Cerebellar cortex (tissue), 1 donor: ENCODE measurements at places on chromosomes 6 and 20.

GRCh38 chr6:146917182-146917581, 287.0 kb upstream of the STXBP5 start:
- DNase-seq = no peak

DNA sequence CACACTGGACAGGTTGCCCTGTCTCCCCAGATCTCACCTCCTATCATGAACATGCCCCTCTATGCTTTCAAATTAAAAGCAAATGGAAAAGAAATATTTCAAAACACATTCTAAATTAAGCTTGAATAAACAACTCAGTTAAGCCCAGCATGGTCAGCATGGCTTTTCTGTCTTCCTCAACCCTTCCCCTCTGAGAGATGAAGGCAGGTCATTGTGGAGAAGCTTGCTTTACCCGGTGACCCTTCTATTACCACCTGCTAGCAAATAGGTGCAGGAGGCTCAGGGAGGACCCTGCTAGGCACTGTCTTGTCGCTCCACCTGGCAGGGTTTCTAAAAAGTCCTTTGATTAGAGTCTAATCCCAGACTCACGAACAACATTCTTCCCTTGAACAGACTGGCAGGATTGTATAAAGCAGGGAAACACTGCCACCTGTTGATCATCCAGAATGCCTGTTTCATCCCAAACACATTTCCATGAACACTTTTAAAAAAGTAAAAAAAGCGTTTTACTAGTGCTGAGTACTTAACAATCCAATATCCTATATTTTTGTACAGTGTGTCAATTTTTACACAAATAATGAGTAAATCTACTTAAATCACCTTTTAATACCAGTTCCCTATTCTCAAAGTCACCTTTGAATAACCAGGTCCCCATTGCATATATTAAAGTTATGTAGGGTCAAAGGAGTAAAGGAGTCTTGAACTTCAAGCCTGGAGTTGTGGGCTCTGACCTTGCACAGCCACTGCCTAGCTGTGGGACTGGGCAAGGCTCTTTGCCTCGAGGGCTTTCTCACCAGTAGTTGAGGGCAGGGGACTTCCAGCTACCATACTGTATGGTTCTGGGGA, 75.5 kb downstream of the GPR6 start:
- peak; percentile 54 for DNase-seq

GRCh38 chr6:38012573-38012972, 193.0 kb downstream of the ZFAND3 start:
- peak; percentile 79 for DNase-seq

GRCh38 chr6:57198926-57199636, 23.0 kb downstream of the RAB23 start:
- DNase-seq = no peak

- DNase-seq = no peak
Observed at GRCh38 chr20:48247961-48248360, 462.7 kb upstream of the SULF2 start.

GRCh38 chr20:43525021-43525420, 17.5 kb downstream of the L3MBTL1 start:
- no peak for DNase-seq

DNA sequence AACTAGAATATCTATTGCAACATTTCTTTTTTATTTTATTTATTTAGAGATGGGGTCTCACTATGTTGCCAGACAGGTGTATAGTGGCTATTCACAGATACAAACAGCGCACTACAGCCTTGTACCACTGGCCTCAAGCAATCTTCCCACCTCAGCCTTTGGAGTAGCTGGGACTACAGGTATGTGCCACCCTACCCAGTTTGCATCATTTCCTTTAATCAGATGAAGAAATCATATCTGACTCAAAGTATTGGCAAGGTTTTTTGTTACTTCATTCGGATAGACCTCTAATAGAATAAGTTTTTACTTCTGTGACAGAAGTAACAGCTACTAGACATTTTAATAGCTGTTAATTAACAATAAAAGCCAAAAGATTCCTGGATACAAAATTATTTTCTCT, 153.9 kb downstream of the CDK19 start:
- DNase-seq = no peak

DNA sequence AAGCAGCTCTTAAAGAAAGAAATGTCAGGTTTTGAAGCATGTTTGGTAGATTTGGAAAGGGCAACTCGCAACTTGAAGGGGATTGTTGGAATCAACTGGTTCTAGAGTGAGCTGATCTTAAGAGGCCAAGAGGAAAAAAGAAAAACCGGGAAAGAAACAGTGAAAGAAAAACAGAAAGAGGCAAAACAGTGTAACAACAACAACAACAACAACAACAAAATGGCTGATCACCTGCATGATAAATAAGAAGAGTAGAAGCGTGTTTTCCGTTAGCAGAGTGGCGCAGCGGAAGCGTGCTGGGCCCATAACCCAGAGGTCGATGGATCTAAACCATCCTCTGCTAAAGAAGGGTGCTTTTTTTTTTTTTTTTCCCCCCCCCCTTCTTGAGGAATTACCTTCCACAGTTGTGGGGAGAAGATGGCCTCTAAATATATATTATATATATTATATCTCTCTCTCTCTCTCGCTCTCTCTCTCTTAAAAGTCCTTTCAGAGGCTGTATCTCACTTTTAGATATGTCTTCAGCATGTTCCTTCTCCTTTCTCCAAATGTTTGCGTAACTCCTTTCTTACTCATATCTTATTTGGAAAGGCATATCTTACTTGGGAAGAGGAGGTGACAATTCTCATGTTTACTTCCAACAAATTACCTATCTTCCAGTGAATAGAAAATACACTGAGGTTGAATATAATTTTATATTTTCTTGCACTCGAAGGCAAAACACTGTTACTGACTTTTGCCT, 134.4 kb downstream of the OR2B2 start:
- DNase-seq = no peak

DNA sequence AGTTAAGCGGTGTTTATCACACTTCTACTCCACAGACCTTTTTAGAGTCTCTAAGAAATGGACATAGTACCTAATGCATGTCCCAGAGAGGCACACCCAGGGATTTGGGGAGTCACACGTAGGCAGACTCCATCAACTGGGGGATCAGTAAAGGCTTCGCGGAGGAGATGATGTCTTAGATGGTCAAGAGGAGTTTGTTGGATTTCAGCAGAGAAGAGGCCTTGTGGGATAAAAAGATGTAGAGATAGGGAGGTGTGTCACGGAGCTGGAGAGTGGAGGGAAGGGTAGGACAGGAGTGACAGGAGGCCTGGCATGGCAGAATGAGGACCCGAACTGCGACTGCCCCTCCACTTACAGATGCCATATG, 9.1 kb downstream of the DYNLRB1 start:
- DNase-seq = no peak

DNA sequence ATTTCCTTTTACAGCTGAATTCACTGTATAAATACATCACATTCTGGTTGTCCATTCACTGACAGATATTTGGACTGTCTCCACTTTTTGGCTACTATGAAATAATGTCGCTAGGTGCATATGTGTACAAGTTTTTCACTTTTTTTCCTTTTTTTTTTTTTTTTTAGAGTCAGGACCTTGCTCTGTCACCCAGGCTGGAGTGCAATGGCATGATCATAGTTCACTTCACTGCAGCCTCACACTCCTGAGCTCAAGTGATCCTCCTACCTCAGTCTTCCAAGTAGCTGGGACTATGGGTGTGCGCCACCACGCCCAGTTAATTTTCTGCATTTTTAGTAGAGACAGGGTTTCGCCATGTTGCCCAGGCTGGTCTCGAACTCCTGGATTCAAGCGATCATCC, 13.3 kb downstream of the CSNK2A1 start:
- DNase-seq = no peak

- no peak for DNase-seq
Observed at GRCh38 chr20:9409352-9409751, 105.0 kb upstream of the LAMP5 start.

GRCh38 chr20:40230486-40230885, 458.6 kb downstream of the MAFB start:
- no peak for DNase-seq

GRCh38 chr6:22320750-22321149, 23.9 kb upstream of the PRL start:
- no peak for DNase-seq

DNA sequence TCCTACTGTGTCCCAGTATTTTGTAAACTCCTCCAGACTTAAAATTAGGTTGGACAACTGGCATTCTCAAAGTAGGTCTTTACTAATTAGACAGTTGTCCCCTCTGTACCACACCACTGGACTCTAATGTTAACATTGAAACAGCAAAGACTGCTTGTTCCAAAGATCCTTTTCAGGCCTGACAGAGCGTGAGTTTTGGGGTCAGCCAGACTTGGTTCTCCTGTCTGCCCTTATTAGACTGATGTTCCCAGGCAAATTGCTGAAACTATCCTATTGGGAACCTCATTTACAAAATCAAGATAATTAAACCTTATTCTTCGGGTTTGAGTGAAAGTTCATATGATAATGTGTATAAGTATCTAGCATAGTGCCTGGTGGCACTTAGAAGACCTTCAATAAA, 3.7 kb upstream of the BICRAL start:
- DNase-seq = no peak

GRCh38 chr20:47498606-47499005, 3.1 kb upstream of the NCOA3 start:
- no peak for DNase-seq

DNA sequence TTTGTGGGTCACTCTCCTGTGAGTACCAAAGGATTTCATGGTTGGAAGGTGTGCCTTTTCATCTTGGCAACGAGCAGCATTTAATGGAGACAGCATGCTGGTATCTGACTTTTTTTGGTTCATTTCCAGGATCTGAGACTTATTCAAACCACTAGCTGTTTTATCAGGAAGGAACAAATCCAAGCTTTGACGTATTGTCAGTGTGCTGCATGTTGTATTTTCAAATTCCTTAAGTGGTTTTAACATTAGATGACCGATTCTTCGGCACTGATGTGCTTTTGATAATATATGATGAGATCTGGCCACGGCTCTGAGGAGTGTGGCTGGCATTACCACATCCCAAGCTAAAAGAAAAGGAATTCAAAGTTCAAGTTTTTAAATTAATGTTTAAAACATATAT, 6.4 kb downstream of the RMND1 start:
- peak; percentile 29 for DNase-seq

DNA sequence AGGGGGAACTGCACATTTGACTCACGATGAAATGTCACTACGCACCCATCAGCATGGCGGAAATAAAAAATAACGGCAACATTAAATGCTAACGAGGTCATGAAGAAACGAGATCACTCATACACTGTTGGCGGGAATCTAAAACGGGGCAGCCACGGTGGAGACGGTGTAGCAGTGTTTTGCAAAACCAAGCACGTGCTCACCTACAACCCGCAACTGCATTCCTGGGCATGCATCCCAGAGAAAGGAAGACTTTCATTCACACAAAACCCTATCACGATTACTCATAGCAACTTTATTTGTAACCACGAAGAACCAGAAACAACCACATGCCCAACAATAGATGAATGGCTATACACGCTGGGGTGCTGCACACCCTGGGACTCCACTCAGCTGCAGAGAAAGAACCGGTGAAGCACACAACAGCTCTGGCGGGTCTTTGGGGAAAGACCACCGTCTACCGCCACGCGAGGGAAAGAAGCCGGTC, 77.0 kb downstream of the YTHDF1 start:
- no peak for DNase-seq

GRCh38 chr6:148874698-148875293, 128.0 kb downstream of the UST start:
- DNase-seq = peak; percentile 51

DNA sequence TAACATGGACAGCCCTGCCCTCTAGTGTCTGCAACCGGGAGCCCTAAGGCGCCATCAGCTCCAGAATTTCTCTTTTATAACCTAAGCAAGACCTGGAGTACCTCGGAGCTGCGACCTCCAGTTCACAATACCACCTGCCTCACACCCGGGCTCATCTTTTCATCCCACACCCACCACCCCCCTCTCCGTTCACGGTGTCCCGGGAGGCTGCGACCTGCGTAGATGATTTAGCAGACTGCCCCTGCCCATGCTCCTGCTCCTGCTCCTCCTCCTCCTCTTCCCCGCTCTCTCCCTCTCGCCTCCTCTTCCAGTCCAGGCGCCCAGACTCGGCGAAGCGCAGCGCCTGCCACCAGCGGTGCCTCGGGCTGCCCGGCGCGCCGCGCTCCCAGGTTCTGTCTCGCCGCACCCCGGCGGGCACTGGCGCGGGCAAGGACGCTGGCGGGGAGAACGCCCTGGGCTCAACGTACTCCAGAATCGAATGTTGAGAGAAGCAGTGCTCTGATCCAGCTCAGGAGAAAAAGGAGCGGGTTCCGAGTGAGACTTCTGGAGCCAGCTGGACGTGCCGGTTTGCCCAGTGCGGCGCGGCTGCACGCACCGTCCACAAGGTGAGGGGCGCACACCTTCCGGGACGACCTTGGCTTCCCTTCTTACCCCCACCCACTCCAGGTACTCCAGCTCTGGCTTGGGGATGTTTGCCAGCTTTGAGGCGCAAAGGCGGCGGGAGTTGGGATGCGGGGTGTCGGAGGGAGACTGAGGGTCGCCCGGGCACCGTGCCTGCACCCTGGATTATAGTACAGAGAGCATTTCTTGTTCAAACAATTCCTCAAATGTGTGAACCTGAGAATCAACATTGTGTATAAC, at the start of gene HTR1E:
Gene HTR1E (plus strand): TSS at position 310 of the 861 bp plus-strand sequence. CDS start 77,807 bp downstream, outside the sequence.
- peak; percentile 84 for DNase-seq

- DNase-seq = no peak
Observed at GRCh38 chr20:56702931-56703840, 74.1 kb downstream of the TFAP2C start.

DNA sequence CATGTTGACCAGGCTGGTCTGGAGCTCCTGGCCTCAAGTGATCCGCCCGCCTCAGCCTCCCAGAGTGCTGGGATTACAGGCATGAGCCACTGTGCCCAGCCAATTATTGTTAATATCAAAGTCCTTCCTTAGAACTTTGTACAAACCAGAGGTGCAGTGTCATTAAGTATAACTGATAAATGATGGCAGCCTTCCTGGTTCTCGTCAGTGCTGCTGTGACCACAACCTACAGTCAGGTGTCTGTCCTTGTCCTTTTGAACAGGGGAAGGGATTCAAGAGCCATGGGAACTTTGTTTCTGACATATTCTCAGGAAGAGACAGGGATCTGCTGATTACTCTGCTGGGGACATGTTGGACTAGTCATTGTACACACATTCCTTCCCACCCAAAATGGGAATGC, 103.2 kb upstream of the TIAM2 start:
- DNase-seq = no peak

GRCh38 chr20:5967469-5967868, 17.0 kb downstream of the MCM8 start:
- no peak for DNase-seq

- DNase-seq = no peak
Observed at GRCh38 chr6:111573131-111573883, 32.4 kb downstream of the TRAF3IP2 start.

- DNase-seq = no peak
Observed at GRCh38 chr6:157281570-157281969, 41.7 kb downstream of the TMEM242 start.

- DNase-seq = no peak
Observed at GRCh38 chr6:66902457-66902856, 1195.4 kb upstream of the EYS start.

GRCh38 chr6:39251406-39251805, 22.1 kb upstream of the KCNK5 start:
- no peak for DNase-seq

DNA sequence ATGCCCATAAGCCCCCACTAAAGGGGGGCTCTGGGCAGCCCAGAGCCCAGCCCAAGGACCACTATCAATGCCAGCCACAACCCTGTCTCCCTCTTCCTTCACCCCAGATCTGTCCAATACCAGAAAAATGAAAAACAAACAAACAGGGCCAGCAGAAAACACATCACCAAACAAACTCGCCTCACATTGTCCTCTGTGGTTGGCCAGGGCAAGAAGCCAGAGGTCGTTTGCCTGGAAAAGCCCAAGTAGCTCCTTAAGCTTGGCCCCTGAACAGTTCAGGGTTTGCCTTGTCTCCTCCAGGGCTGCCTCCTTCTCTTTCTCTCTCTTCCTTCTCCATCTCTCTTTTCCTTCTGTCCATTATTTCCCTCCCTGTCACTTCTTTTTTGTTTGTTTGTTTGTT, 10.1 kb upstream of the SCUBE3 start:
- DNase-seq = no peak
